NCI-H2227 treated with DMSO at 0.1 percent for 48 hours (cell line): ENCODE measurements at places on chromosomes 7 and 10.
A peak's percentile ranks its signal among the peaks of the same experiment; 100 is the strongest.

DNA sequence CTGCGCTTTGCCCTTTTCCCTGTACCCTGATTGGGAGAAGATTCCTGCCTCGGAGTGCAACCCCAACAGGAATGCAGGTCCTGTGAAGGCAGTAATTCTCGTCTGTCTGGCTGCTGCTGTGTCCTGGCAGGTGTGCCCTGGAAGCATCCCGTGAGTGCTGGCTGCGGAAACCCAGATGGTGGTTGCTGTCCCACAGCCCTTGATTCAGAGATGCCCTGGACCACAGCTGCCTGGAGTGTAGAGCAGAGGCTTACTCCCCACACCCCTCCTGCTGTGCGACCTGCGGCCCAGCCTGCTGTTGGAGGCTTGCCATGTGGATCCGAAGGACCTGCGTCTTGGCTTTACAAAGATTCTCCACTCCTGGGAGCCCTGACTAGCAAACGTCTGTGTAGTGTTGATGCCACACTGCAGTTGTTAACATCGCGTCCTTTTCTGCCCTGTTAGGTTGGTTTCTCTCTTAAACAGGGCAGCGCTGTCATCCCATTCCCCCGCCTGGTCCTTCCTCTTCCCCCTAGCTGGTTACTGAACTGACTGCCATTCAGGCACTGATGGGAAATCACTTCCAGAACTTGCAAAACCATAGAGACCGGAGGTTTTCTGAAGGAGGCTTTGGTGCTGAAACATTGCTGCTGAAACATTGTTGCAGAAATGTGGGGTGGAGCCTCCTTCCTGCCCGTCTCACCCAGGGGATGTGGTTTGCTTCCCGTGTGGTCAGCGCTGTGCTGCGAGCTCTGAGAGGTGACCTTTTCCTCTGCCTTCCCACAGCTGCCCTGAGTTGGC lies 53.3 kb downstream of the DNAJB6 start:
- DNase-seq = no peak

GRCh38 chr10:130141878-130142277 lies 5.7 kb downstream of the GLRX3 start:
- no peak for DNase-seq

DNA sequence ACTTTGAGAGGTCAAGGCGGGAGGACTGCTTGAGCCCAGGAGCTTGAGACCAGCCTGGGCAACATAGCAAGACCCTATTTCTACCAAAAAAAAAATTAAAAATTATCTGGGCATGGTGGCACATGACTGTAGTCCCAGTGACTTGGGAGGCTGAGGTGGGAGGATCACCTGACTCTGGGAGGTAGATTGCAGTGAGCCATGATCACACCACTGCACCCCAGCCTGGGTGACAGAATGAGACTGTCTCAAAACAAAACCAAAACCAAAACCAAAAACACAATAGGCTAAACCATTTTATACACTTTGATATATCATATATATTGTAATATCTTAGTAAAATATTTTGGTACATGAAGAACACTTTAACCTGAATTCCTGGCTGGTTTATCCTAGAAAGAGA lies 101.6 kb downstream of the RAPGEF5 start:
- no peak for DNase-seq

GRCh38 chr10:86700851-86701617 lies 32.7 kb downstream of the LDB3 start:
- no peak for DNase-seq

- no peak for DNase-seq
These were observed 146.1 kb downstream of the GRK5 start for GRCh38 chr10:119353421-119353820.

GRCh38 chr7:25068502-25069213 lies 56.4 kb downstream of the CYCS start:
- no peak for DNase-seq

DNA sequence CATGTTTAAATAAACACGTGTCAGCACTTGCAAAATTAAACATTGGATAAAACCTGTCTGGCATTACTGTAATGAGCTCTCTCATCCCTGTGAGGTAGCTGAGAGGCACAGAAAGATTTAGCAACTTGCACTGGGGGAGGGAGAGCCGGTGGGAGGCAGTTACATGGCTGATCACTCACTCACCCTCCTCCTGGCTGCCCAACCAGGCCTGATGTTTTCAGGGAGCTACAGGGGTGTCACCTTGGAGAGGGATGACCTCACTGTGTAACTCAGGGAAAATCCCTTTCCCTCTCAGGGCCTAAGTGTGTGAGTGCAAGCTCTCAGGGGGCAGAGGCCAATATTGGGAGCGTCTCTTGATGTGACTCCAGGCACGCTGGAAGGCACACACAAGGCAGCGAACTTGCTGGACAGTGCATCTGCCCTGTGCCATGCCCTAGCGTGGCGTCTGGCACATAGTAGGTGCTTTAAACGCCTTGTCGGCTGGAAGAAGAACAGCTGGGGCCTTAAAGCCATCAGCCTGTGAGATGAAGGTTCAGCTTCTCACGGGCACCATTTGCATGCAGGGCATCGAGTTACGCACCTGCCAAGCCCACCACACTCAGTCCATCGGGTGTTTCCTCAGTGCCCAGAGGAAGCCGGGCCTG lies 51.1 kb downstream of the ELFN1 start:
- DNase-seq = no peak

DNA sequence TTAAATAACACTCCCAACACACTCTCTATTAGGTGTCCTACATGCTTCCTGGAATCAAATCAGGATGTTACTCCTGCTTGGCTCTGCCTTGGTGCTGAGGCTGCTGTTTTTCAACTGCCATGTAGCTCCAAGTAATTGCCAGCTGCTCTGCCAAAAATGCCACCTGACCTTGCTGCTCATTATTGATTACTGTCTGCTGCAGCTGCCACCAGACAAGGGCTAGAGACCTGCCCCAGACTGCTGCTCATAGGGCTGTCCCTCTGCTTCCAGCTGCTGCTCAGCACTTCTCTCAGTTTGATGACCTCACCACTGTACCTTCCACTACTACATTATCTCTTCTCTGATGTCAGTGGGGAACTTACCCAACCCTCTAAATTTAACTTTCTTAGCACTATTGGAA lies 102.5 kb downstream of the PCLO start:
- DNase-seq = peak; percentile 17

- no peak for DNase-seq
These were observed 8.2 kb downstream of the CLRN3 start for GRCh38 chr10:127884501-127884900.

- DNase-seq = no peak
These were observed 25.1 kb upstream of the LAMB1 start for GRCh38 chr7:108028111-108028510.

DNA sequence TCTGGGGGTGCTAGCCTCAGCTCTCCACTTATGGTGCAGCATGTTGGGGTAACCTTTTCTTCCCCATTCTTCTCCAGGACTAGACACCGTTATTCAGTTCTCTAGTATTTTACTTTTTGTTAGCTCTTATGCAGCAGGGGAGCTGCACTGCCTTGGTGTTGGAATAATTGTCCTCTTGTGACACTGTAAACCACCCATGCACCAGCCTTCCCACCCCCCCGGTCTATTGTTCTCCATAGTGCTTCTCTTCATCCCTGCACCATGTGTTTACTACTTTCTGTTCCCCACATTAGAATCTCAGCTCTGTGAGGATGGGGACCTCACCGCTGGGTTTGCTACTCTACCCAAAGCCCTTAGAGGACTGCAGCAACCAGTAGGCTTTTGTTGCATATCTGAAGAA lies 230.7 kb downstream of the RPS24 start:
- no peak for DNase-seq

DNA sequence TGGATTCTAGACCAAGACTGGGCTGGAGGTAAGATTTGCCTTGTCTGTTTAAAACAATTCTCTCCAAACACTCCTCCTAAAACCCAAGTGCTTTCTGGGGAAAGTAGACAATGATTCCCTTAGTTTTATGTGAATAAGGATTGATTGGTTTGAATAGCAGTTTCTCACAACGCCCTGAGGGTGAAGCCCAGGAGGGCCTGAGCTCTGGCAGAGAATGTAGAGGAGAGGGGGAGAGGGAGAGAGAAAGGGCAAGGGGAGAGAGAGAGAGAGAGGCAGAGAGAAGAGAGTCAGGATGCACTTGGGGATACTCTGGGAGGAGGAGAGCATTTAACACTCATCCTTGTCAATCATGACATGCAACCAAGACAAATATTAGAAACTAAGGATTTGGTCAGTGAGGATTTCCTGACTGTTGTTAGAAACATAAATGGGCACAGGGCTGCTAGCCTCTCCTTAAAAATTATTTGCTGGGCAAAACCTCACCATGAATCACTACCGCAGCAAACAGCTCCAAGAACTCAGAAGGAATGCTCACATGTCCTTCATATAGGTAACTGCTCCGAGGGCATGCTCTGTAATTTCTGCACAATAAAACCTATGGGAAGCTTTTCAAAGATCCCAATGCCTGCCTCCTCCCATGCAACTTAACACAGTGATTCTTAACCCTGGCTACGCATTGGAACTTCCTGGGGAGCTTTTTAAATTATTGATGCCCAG lies 55.2 kb upstream of the RAPGEF5 start:
- DNase-seq = no peak

GRCh38 chr10:62763155-62763554 lies 41.4 kb upstream of the ADO start:
- no peak for DNase-seq

DNA sequence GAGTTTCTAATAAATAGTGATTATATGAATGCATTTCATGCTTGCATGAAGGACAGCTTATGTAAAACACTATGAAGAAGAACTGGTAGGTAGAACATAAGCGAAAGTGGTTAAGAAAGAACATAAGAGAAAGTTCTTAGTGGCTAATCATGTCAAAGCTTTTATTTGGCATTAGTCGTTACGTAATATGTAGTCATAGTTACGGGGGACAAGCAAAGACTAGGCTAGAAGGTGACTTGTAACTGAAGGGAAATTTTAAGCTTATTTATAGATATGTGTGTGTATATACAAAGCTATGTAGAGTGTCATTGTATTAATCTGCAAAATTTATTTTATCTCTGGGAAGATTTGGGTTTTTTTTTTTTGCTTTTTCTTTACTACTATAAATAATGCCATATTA lies 36.9 kb downstream of the CAPZA2 start:
- DNase-seq = no peak

GRCh38 chr10:3853016-3853415 lies 68.0 kb upstream of the KLF6 start:
- no peak for DNase-seq

DNA sequence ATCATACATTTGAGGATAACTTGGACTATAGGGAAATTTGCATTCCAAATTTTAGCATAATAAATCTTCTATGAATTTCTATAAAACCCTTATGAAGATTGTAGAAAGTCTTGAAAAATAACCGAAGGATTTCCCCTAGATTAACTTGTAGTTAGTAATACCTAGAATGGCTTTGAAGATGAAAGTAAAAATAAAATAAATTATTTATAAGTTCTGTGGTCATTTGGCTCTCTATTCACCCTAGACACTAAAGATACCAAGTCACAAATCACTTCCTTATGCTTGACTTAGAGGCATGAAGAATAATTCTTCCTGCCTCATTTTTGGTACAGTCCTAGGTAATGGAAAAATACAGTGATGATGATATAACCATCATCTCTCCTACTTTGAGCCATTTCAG lies 79.3 kb downstream of the CSTF2T start:
- DNase-seq = no peak

GRCh38 chr10:71232089-71232998 lies 20.0 kb downstream of the UNC5B start:
- peak; percentile 16 for DNase-seq

DNA sequence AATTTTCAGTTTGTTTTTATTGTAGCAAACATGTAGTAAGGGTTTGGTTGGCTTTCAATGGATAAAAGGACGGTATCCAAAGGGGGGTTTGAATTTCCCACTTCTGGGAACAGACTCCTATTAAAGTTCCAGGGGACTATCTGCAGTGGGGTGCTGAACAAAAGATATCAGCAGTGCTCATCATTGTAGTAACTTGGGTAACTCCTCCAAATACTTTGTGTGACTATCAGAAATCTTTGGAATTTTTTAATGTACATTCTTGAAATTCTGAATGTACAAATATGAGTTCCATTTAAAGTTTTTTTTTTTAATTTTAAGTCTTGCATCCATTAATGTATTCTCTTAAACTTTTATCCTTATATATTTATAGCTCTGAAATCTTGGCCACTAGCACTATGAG lies 42.1 kb downstream of the CYP51A1 start:
- no peak for DNase-seq

DNA sequence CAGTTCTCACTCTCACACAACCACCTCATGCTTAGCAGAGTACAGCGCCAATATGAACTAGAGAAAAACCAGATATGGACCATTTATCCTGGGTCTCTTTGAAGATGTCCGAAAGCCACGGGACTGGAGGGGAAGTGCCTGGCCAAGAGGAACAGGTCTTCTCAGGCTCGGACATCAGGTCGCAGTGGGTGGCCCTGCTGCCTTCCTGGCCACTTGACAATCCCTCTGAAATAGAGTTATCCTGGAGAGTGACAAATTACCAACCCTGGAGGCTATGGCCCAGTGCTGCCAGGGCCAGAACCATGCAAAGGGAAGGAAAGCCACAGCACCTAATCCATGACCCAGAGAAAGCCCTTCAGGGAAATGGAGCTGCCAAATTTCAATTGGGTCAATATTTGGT lies 646.8 kb upstream of the NRP1 start:
- no peak for DNase-seq

GRCh38 chr10:131609176-131609575 lies 291.6 kb upstream of the PPP2R2D start:
- DNase-seq = no peak

DNA sequence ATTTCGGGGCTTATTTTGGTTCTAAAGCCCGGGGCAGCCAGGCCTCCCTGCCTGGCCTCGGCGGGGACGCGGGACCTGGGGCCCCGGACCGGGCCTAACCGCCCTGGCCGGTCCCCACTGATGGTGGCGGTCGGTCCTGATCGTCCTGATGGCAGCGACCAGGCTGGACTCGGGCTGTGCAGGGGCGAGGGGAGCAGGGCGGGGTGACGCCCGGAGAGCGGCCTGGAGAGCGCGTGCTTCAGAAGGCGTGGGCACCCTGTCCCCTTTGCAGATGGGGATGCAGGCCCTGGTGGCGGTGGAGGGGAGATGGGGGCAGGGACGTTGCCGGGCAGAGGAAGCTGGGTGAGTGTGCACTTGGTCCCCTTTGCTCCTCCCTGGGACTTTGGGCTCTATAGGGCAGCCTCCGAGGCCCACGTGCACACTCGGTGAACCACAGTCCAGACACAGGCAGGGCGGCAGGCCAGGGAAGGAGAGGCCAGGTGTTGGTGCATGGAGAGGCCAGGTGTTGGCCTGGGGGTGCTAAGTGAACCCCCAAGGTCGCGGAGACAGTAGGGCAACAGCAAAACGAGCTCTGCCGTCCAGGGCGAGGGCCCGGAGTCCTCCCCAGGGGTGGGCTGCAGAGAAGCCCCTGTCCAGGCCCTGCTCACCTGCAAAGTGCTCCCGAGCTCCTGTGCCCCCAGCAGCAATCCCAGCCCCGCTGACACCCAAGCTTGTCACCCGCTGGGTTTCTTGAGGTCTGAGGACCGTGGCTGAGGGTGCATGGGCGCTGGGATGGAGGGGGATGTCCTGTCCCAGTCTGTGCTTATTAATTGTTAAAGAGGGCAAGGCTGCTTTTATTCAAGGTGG lies 42.4 kb upstream of the FAM20C start:
- DNase-seq = no peak
